ENCODE measurements at places on chromosomes 7 and 10.

DNA sequence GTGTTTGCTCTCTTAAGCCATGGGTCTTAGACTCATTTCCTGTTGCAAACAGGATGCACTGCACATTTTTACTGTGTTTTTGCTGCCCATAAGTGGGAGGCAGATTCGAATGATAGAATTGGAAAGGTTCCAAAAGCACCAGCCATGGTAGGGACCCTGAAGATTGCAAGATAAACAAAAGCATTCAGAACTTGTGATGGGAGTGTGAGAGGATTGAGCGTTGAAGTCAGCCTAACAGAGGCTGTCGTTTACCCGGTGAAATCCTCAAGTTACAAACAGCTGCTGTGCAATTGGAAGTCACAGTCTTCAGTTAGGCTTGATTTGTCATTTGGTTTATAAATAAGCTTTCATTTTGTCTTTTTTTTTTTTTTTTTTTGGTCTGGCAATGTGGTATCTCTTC lies 192.7 kb upstream of the MKI67 start:
- DNase-seq, result no peak

- no peak for DNase-seq
Observed at GRCh38 chr7:826230-826917, 5.9 kb upstream of the SUN1 start.

- DNase-seq, result no peak
Observed at GRCh38 chr10:548238-548901, 141.1 kb downstream of the DIP2C start.

- no peak for DNase-seq
Observed at GRCh38 chr10:28530751-28531150, 2.2 kb upstream of the WAC start.

GRCh38 chr10:89861584-89862301 lies 160.4 kb downstream of the KIF20B start:
- DNase-seq, result no peak

GRCh38 chr7:39645482-39646407 lies 22.4 kb downstream of the RALA start:
- DNase-seq, result no peak

DNA sequence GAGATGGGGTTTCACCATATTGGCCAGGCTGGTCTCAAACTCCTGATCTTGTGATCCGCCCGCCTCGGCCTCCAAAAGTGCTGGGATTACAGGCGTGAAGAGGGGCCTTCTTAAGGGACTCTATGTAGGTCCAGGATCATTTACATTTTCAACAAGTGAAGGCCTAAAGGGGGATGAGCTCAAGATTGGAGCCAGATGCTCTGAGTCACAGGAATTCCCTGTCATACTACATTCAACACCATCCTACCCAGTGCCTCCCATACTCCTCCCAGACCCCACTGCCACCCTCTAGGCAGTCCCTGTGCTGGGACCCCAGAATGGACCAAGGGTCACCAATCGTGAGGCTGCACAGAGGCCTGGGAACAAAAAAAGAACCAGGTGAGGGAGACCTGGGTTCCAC lies 29.9 kb downstream of the CYTH3 start:
- no peak for DNase-seq

- DNase-seq, result no peak
Observed at GRCh38 chr10:15237351-15237750, 68.9 kb upstream of the NMT2 start.

- no peak for DNase-seq
Observed at GRCh38 chr10:83921984-83922860, 217.1 kb upstream of the GHITM start.

DNA sequence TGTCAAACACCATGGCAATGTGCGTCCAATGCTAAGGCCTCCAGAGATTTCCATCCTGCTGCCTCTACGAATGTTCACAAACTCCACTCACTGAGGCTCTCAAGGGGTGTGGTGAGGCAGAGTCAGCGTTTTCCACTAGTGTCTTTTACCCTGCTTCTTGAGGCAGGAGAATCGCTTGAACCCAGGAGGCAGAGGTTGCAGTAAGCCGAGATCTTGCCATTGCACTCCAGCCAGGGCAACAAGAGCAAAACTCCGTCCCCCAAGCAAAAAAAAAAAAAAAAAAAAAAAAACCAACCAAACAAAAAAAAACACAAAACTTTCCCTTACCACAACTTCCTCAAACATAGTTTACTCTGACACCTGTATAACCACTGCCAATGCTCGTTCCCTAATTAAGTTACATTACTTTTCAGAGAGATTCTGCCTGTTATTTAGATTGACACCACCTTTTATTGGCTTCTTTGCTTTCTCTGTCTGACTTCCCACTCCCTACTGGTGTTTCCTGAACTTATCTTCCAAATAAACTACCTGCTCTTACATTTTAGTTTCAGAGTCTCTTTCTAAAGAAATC lies 102.1 kb upstream of the ZNF746 start:
- no peak for DNase-seq

DNA sequence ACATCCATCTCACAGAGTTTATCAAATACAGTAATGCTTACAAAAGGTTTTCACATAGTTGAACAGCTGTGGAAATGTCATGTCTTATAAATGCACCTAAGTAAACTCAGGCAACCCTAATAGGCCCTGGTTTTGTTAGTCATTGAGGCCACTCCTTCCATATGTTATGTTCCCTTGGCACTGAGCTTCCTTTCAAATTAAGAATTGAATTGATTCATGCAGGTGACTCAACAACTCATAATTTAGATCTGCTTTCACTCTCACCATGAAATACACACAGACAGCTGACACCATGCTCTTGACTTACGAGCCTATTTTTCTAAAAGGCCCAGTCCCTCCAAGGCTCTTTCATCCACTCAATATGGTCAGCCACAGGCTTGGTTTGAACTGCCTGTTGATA lies 476.9 kb downstream of the KCNMA1 start:
- DNase-seq, result peak; percentile 86

DNA sequence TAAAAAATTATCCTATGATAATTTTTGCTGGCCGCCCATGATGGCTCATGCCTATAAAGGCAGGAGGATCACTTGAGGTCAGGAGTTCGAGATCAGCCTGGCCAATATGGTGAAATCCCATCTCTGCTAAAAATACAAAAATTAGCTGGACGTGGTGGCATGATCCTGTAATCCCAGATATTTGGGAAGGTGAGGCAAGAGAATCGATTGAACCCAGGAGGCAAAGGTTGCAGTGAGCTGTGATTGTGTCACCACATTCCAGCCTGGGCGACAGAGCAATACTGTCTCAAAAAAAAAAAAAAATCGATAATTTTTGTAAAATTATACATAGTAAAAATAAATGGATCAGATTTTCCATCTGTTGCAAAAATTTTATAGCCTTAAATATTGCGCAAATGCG lies 31.7 kb upstream of the CDK14 start:
- no peak for DNase-seq

- DNase-seq, result no peak
Observed at GRCh38 chr7:121473645-121474300, 77.7 kb upstream of the FAM3C start.

DNA sequence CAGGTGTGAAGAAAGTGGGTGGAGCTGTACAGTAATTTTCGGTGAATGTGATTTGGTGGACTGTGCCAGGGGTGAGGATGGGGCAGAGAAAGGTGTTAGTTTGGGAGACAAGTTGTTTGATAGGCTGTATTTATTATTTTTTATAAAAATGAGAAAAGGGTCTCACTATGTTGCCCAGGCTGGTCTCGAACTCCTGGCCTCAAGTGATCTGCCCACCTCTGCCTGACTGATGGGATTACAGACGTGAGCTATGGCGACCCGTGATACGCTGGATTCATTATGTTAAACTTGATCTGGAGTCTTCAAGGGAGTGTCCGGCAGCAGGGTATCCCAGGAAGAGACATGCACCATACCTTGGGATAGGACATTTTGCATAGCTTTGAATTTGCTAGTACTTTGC lies 1.3 kb downstream of the KAT6B start:
- DNase-seq, result no peak

DNA sequence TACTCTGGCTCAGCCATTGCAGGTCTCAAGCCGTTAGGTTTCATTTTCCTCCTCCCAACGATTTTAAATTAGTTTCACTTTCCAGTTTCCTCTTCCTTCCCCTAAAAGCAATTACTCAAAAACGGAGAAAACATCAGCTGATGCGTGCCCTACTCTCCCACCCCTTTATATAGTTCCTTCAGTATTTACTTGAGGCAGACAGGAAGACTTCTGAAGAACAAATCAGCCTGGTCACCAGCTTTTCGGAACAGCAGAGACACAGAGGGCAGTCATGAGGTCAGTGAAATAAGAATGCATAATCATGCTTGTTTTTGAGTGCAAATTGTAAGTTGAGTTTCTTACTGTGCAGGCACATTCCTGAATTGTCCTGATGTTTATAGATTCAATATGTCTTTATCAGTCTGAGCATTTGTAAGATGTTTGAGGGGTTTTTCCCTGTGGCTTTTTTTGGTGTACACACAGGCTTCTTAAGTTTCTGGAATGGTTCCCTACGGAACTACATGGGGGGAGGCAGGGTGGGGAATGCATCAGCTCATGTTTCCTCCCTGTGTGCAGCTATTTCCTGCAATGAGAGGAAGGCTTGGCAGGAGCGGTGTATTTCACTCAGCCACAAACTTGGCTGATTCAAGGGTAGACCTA lies at the start of gene IFIT3:
TSS of gene IFIT3 (plus strand) at position 195 of the 639 bp plus-strand sequence. CDS start at position 272, 77 bp downstream.
- peak; percentile 70 for DNase-seq

- no peak for DNase-seq
Observed at GRCh38 chr7:128020159-128020558, 11.1 kb downstream of the LRRC4 start.

DNA sequence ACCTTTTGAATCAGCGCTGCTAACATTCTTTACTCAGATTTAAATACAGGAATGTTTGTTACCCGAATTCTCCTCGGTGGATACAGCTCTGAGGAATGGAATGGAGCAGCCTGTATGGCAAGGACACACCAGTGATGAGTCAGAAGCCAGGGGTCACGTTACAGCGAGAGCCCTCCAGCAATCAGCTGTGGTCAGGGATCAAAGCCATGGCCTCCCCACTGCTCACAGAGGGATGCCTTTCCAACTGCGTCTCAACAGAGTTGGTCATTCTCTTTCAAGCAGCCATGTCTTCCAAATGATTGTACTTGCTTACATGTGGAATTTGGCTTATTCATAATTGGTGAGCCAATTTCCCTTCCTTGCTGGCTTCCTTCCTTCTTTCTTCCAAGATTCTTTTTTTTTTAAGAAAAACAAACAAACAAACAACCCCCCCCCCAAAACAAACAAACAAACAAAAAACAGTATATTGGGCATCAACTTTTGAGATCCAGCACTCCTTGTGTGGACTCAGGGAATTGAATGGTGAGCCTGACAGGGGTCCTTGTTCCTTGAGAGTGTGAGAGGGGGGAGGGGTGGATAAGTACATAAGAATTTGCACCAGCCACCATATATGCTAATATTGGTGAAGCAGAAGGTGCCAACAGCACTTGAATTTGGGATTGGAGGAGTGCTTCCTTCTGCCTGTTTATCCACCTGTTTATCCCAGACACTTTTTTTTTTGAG lies 100.2 kb downstream of the ATXN7L1 start:
- peak; percentile 95 for DNase-seq

DNA sequence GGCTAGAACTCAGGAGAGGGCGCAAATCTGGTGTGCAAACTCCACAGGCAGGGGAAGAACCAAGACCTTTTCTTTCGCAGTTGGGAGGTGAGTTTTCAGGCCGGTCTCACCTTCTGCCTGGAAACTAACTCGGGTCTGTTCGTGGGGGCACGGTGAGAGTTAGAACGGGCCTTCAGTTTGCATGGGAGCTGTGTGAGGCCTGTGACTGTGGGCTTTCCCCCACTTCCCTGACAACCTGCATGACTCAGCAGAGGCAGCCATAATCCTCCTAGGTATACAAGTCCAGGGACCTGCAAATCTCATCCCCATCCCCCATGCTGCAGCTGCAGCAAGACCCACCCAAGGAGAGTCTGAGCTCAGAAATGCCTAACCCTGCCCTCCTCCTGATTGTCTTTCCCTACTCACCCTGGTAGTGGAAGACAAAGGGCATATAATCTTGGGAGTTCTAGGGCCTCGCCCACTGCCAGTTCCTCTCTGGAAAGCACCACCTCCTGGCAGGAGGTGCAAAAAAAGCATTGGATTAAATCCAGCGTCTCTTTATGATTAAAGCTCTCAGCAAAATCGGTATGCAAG lies 194.9 kb upstream of the ETV1 start:
- DNase-seq, result no peak

- no peak for DNase-seq
Observed at GRCh38 chr10:128070721-128071416, 55.4 kb downstream of the MKI67 start.
